COLO829 (cell line): ENCODE measurements at places on chromosomes 5 and 9.

GRCh38 chr5:19855453-19855852 lies 132.5 kb downstream of the CDH18 start:
- DNase-seq: no peak

- DNase-seq: no peak
These were observed at the start of gene RANBP17 for GRCh38 chr5:170861917-170862766. Gene RANBP17, plus strand, starts transcription at chr5:170862018.

GRCh38 chr5:127666043-127666716 lies 17.3 kb downstream of the CTXN3 start:
- no peak for DNase-seq

GRCh38 chr5:144945503-144945902 lies 774.8 kb downstream of the KCTD16 start:
- DNase-seq: no peak

DNA sequence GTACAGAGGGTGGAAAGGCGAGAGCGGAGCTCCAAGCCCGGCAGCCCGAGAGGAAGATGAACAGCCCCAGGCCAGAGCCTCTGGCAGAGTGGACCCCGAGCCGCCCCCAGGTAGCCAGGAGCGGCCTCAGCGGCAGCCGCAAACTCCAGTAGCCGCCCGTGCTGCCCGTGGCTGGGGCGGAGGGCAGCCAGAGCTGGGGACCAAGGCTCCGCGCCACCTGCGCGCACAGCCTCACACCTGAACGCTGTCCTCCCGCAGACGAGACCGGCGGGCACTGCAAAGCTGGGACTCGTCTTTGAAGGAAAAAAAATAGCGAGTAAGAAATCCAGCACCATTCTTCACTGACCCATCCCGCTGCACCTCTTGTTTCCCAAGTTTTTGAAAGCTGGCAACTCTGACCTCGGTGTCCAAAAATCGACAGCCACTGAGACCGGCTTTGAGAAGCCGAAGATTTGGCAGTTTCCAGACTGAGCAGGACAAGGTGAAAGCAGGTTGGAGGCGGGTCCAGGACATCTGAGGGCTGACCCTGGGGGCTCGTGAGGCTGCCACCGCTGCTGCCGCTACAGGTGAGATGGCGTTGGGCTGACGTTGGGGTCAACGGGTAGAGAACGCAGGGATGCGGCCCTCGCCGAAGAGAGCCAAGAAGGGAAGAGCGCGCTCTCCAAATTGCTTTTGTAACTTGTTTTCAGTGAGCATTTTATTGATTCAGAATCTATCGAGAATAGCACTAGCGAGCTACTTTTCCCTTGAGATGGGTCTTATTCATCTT lies at the start of gene PTGER4:
Gene PTGER4 (plus strand): TSS at position 3 of the 769 bp plus-strand sequence. CDS start 1,079 bp downstream, outside the sequence.
- no peak for DNase-seq

GRCh38 chr9:115629879-115630840 lies 512.2 kb upstream of the TNC start:
- no peak for DNase-seq

- DNase-seq: no peak
These were observed 32.1 kb downstream of the MTMR12 start for GRCh38 chr5:32280656-32281081.

GRCh38 chr5:83899326-83899970 lies 178.8 kb upstream of the HAPLN1 start:
- no peak for DNase-seq

GRCh38 chr5:125257997-125258396 lies 511.6 kb upstream of the ZNF608 start:
- no peak for DNase-seq

- no peak for DNase-seq
These were observed 68.7 kb downstream of the LNPEP start for GRCh38 chr5:97004423-97005060.

DNA sequence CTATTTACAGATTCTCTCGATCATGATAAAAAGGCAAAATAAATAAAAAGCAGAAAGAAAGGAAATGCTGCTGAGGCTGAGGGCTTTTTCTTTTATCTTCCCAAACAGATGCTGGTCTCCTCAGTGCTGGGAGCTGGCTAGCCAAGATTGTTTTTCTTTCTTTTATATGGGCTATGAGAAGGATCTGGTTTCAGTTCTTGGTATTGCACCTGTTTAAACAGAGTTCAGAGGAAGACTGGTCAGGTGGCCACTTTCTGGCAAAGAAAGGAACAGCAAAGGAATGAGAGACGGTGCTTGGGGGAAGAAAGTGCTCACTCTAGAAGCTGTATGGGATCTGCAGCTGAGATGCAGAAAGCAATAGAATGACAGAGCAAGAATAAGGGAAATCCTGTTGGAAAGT lies 88.9 kb downstream of the SLF1 start:
- no peak for DNase-seq

GRCh38 chr5:109412981-109413402 lies 3.2 kb upstream of the PJA2 start:
- peak; percentile 50 for DNase-seq

DNA sequence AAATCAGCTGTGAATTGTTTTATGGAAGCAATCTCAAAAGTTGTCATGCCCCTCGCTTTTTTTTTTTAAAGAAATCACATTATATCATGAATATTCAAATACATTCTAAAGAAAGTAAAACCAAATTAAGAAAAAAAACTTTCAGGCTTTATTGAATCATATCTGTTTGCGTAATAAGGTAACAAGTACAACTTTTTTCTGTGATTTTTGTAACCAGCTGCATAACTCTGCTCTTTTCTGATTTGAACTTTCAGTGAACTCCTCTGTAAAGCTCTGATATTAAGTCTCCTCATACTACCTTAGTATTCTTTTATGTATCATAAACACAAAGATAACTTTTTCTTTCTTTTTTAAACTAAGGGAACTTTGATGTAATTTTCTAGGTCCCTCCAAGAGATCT lies 65.3 kb downstream of the CWC27 start:
- DNase-seq: no peak

DNA sequence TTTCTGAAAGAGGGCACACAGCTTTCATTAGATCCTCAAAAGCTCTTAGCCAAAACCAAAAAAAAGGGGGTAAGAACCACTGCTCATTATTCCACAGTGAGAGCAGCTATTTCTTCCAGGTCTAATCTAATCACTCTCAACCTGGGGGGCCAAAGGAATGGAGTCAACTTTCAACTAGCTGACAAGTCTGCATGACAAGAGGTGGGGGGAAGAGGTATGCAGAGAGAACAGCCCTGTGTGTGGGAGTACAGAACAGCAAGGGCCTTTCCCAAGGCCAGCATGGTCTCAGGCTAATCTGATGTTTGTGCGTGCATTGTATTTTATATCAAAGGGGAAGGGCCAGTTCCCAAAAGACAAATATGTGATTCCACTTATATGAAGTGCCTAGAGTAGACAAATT lies 36.9 kb upstream of the PIP5K1B start:
- no peak for DNase-seq

GRCh38 chr5:176412517-176413254 lies 3.7 kb downstream of the CLTB start:
- no peak for DNase-seq

- DNase-seq: no peak
These were observed 15.0 kb upstream of the HSPB3 start for GRCh38 chr5:54440456-54440893.

DNA sequence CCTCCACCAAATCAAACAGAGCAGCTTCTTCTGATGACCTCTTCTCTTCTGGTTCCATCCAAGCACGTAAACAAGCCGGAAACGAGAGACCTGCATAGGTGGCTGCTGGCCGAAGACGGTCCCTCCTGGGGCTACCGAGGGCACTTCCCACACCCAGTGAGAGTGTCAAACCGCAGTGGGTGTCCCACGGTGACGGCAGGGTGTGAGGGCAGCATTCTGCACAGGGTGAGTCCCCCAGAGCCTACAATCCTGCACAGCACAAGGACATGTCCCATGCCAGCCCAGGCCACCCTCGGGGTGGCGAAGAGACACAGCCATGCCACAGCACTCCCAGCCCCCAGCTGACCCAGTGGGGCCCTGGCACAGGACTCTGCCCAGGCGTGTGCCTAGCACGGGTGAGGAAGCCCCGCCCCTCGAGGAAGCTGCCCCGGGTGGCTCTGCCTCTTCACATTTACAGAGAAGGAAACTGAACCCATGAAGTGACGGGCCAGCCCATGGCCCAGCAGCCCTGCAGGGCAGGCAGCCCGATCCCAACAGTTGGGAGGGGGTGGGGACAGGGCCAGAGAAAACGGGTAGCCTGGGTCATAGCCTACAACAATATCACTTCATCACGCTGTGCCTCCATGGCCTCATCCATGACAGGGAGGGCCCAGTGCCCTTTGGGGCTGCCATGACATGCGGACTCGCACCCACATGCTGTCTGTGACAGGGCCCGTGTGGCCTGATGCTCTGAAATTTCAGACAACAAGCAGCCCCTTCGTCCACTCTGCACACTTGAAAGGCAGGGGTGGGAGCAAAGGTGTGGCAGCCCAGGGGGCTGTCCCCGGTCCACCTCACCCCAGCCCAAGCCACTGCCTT lies 43.2 kb downstream of the SEMA4D start:
- no peak for DNase-seq

DNA sequence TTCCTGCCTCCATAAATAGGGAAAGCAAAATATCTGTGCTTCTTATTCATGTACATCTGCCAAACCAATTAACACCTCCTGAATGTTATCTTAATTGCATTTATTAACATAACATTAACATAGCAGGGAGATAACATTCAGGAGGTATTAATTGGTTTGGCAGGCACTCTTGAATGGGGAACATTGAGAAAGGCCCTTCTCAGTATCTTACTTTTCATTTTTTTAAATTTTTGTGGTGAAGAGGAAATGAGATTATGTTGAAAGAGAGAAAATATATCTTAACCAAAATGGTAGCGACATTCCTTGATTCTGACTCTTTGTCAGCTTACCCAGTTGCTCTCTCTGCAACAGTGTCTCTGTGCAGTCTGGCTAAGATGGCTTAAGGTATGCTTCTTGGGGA lies 100.4 kb upstream of the TLE1 start:
- no peak for DNase-seq

DNA sequence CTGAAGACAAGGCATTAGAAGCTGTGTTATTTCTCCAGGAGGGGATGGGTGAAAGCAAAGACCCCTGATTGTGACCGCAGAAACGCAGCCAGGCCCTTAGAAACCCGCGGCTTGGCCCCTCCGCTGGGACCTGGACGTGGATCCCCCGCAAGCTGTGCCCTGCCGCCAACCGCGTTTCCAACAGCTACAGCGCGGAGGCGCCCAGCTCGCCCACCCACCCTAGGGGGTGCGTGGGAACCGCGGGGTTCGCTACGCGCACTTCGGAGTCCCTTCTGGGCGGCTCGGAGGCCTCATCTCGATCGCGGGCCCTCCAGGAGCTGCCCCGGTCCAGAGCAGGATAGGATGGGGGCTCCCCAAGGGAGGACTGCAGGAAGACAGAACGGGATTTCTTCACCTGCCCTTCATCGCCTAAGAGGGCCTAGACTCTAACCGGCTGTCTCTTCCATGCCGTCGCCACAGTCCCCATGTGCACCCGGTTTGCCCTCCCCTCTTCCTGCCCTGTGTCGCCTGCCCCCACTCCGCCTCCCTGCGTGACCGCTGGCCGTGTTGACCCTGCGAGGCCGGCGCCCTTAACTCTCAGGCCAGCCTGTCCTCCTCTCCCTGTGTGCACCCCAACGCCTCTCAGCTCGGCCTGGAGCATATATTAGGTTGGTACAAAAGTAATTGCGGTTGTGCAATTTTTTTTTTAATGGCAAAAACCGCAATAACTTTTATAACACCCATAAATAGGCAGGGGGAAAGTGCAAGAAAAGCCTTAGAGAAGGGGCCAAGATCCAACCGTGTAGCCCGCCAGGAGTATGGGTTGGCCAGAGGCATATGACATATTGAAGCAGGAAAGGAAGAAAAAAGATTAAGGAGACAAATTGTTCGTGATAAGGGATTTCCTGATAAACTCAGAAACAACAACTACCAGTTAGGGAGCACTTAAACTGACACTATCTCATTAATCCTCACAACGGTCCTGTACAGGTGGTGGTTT lies 68.1 kb upstream of the FREM1 start:
- DNase-seq: no peak

DNA sequence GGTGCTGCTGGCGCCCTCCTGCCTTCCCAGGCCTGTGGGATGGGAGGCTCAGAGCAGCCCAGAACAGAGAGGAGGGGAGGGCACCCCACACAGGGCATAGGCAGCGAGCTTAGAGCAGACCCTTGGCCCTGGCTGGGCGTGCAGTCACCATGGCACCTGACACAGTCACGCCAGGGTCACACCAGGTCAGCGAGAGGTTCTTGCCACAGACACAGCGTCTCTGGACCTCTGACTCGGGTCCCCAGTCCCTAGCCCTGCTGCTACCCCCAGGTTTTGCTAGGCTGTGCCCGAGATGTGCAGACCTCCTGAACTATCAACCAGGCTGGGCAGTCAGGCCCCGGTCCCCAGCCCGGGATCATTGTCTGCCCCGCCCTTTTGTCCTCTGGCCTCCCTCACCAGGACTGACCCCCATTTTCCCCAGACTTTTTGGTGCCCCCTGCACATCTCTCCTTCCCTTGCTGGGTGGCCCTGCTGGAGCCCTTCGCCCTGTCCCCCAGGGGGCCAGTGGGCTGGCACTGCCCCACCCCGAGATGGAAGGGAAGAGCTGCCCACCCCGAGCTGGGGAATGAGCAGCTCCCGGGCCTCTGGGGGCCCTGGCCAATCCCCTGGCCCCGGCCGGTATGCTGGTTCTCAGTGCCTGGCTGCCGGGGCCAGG lies 24.5 kb upstream of the NOTCH1 start:
- DNase-seq: no peak

DNA sequence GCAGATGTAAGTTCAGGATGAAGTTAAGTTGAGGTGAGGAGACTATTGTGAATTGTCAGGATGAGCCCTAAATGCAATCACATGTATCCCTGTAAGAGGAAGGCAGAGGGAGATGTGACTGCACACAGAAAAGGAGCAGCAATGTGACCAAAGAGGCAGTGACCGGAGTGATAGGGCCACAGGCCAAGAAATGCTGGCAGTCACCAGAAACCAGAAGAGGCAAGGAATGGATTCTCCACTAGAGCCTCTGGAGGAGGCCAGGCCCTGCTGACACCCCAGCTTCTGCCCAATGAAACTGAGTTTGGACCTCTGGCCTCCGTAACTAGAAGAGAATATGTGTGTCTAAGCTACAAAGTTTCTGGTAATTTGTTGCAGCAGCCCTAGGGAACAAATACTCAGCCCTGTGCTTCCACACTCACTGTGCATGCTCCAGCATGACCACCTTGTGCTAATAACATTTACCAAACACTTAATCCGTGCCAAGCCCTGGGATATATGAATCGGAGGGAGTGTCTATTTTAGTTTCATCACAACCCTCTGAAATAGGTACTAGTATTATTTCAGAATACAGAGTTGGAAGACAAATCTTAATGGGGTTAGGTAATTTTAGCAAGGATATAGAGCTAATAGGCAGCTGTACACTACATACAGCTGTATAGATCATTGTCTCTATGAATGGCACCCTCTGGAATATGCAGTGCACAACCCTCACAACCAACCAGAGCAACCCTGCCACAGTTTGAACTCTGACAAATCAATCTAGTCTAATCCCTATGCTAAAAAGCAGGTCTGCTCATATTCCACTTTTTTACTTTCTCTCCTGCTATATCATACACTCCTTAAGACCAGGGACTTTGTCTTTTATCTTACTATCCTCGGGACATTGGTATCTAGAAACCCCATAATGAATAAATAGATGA lies 7.8 kb upstream of the GPX8 start:
- no peak for DNase-seq

GRCh38 chr9:77488439-77489126 lies 159.5 kb downstream of the GNA14 start:
- no peak for DNase-seq
